ENCODE measurements at places on chromosomes 1 and 21. TPM values are rescaled to one million over a fixed set of nuclear protein-coding genes. Genes with fewer than 3 reads are reported as not detected.
A peak's percentile ranks its signal among the peaks of the same experiment; 100 is the strongest.

DNA sequence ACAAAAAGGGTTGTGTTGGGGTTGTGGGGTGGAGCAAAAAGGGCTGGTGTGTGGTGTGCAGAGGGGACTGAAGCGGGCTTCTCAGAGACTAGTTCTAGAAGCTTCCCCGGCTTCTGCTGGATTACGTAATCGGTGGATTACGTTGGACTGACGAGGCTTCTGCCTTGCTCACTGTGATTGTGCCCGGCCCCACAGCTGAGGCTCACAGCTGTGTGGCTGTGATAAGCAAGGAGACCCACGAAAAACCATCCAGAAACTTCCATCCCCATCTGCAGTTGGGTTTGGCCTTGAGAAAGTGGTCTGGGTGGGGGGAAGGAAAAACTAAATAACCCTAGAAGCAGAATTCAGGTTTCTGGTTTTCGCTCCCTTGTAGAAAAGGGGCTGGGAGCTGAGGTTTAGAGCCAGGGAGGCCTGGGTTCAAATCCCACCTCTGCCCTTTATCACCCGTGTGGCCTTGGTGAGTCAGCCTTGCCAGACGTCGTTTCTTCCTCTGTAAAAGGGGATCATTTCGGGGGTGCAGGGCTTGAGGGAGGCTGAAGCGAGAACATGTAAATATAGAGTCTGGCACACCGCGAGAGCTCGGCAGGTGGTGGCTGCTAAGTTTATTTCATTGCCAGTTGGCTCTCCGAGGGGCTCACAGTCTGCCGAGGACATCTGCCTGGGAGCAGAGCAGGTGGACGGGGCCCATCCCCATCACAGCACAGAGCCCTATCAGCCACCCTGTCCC, 30.4 kb upstream of the DISP3 start:
- H3K27ac ChIP-seq: no peak overlapping the region
- no peak for DNase-seq
- no peaks in the 10 kb centered on the region for H3K36me3 ChIP-seq
- H3K4me3 ChIP-seq: no peak overlapping the region
- H3K27me3 ChIP-seq: no peaks in the 10 kb centered on the region

Gene TBX19
- total RNA-seq: not detected

Gene LAMC2
- total RNA-seq: 0.04 TPM

GRCh38 chr1:223720971-223721591, 8.7 kb downstream of the CAPN2 start:
- peak overlapping the region; percentile 4 for H3K27ac ChIP-seq
- H3K4me1 ChIP-seq: peaks cover 30% of the 10 kb centered on the region
- no peaks in the 10 kb centered on the region for H3K36me3 ChIP-seq
- no peaks in the 10 kb centered on the region for H3K27me3 ChIP-seq
- no peak overlapping the region for H3K4me3 ChIP-seq

- peak overlapping the region; percentile 30 for H3K4me3 ChIP-seq
- no peaks in the 10 kb centered on the region for H3K27me3 ChIP-seq
- no peak overlapping the region for H3K27ac ChIP-seq
These were observed 12.4 kb downstream of the EPB41 start for GRCh38 chr1:28926629-28927265.

GRCh38 chr1:159867664-159868026, 5.2 kb upstream of the VSIG8 start:
- no peaks in the 10 kb centered on the region for H3K36me3 ChIP-seq
- no peak overlapping the region for H3K27ac ChIP-seq
- DNase-seq: no peak
- H3K4me3 ChIP-seq: no peak overlapping the region
